Kasumi-1 (cell line): ENCODE measurements at places on chromosomes 1 and 21.

GRCh38 chr1:5901841-5902240 lies 90.4 kb downstream of the NPHP4 start:
- DNase-seq, result no peak

DNA sequence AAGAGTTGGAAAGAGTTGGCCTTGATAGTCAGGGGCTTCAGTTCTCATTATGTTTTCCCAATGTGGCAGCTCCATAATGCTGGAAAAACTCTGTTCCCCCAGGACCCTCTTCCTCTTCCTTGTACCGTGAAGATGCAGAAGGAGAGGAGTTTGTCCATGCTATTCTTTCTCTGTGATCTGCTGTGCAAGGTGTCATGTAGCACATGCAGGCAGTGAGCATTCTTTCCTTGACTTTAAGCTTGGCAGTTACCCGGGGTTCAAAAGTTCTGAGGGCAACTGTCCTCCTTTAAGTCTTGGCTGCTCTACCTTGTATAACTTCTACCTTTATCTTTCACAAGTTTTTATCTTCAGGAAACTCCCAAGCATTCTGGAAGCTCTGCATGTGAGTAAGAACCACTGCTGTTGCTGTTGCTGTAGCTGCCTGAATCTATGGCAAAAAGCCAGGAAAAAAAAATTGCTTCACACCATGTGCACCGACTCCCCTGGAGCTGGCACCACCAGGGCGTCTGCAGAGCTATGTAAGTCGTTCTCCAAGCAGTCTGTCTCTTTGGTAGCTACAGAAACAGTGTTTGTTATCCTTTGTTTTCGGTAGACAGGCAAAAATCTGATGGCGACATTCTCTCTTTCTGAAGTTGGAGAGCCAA lies 42.7 kb upstream of the SLC16A1 start:
- peak; percentile 51 for DNase-seq

DNA sequence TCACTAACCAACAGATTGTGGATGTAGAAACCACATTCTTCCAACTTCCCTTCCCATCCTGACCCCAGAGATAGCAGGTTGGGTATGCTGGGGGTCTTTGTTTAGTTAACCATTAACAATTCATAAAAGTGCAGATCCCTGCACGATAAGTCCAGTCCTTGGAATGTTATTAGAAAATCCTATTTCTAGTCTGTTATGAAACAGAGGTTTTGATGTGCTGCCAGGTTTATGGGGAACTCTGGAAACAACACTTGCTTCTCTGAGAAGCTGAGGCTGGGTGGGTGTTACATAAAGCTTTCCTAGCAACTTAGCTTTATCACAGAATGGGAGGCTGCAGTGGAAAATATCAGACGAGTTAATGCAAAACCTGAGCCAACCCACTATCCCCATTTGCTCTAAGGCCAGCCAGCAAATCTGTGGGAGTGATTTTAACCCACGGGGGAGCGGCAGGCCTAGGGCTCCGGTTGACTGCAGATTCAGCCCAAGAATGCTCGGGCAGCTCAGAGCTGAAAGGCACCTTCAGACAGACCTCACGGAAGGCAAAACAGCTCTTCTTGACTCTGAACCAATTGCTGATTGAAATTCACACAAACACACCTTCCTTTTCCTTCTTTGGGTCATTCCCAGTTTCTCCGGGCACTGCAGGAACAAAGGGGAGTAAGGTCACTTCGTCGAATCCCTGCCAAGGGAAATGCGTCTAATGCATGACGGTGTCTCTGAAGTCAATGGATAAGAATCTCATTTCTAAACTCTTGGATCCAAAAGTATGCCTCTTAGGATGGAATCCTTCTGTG lies 111.7 kb upstream of the IRF2BP2 start:
- DNase-seq, result peak; percentile 31

DNA sequence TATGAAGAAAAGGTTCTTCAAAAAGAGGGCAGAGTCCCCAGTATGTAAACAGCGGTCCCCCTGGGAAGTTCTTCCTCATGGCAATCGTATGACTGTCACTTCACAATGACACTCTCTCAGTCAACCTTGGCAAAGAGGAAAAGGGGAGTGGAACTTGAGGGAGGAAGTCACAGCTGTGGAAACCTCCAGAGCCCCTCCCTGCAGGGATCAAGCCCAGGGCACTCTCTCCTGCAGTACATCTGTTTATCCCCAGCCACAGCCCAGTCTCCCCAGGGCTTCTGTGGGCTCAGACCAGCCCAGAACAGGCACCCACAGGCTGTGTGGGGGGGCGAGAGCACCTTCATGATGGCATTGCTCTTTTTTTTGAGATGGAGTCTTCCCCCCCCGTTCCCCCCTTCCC lies 2.0 kb downstream of the ATP13A2 start:
- DNase-seq, result peak; percentile 83

DNA sequence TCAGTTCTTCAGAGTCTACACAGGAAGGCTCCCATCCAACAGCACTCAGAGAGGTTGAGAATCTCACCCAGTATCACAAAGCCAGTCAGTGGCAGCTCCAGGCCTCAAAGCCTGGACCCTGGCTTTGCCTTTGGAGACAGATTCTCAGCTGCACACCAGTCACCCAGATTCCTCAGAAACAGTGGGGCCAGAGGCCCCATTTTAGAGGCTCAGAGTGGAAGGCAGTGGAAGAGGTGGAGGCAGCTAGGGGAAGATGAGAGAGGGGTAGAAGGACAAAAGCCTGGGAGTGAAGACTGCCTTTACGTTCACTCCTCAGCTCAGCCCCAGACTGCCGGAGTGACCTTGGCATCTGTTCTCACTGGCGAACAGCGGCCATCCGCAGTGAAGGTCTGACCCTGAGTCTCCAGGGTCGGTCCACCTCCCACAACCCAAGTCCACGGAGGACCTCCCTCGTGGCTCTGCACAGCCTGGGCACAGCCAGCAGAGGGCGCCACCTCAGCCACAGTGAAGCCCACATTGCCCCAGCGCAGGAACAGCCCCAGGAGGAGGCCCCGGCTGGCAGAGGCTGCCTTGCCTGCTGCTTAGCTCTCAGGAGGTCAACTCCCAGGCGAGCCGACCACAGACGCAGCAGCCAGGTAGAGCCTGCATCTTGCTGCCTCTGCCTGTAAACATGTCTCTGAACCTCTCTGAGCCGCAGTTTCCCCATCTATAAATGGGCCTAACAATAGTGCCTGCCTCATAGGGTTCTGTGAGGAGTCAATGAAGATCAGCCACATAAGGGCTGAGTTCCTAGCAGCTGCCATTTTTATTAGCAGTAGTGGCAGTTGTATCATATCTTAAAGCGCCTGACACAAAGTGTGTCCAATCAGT lies 5.9 kb upstream of the FNDC5 start:
- peak; percentile 32 for DNase-seq

GRCh38 chr1:26696119-26696653 lies 371 bp downstream of the ARID1A start:
- DNase-seq, result no peak

GRCh38 chr1:153404768-153405167 lies 11.6 kb upstream of the S100A7A start:
- peak; percentile 21 for DNase-seq

- DNase-seq, result no peak
These were observed 250.9 kb upstream of the DAB1 start for GRCh38 chr1:57674801-57675200.

- peak; percentile 22 for DNase-seq
These were observed 61.7 kb downstream of the CASQ2 start for GRCh38 chr1:115706587-115707425.

GRCh38 chr1:40915581-40915980 lies 53.4 kb upstream of the CITED4 start:
- no peak for DNase-seq

- DNase-seq, result peak; percentile 12
These were observed 10.6 kb upstream of the COL6A1 start for GRCh38 chr21:45970674-45971615.

DNA sequence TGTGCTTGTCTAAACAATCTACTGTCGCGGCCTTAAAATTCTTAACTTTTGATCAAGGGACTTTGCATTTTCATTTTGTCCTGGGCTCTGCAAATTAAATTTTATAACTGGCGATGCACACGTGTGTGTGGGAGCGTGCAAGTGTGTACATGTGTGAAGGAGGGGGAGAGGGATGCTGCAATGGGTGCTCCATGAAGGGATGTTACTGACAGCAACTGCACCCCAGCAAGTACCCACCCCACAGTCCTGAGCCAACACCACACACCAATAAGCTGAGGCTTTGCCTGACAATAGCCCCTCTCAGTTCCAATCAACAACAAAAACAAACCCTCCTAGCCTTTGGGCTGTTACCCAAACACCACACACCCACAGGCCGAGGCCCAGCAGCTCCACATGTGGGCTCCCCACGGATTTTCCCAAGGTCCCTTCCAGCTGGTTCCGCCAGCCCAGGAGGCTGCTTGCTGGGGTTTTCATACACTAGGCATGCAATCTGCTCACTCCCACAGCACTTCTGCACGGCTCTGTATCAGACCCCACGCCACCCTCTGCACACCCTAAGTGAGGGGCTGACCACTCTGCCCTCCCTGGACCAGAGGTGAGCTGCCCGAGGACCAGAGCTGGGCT lies 32.8 kb upstream of the IFFO2 start:
- no peak for DNase-seq

DNA sequence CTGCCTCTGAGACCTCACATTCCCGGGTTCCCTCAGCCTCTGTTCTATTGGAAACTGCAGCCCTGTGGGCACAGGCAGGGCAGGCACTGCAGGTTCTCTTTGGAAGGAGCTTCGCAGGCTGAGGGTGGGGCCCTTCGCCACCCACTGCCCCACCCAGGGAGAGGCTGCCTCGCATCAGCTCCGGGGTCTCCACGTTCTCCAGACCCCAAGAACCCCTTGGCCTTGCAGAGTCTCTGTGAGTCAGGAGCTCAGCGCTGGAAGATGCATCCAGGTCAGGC lies 8.6 kb upstream of the C1orf159 start:
- no peak for DNase-seq

DNA sequence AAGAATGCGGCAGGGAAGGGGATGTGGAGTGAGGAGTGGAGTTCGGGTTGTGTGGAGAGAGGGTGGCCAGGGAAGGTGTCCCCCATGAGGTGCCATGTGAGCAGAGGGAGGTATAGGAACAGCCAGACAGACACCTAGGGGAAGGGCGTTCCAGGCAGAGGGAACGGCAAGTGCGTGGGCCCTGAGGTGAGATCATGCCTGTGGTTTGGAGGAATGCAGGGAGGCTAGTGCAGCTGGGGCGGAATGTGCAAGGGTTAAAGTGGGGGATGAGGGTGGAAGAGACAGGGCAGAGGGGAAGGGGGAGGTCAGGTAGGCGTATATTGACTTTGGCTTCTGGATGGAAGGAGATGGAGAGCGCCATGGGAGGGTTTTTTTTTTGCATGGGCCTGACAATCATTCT lies 31.6 kb upstream of the PADI6 start:
- DNase-seq, result no peak

DNA sequence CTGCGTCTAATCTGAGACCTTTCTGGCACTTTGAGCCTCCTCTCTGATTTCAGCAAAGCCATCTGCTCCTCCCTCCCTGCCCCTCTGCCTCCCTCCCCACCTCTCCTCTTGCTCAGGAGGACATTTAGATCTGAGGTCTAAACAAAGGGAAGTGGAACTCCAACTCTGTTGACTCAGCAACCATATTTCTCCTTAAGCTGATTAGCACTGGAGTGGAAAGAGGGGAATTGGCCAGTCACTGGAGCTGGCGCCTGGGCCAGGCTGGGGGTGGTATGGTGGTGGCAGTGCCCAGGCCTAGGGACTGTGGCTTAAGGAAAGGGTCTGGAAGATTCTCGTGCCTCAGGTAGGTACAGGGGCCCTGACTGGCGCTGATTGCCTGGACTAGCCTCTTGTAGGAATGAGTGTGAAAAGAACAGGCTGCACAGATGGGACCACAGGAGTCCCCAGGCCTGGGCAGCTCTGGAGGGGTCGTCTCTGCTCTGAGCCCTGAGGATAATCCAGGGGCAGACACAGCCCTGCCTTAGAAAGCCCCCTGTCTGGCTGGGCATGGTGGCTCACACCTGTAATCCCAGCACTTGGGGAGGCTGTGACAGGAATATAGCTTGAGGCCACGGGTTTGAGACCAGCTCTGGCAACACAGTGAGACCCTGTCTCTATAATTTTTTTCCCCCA lies 11.9 kb downstream of the SH2D2A start:
- DNase-seq, result peak; percentile 12

DNA sequence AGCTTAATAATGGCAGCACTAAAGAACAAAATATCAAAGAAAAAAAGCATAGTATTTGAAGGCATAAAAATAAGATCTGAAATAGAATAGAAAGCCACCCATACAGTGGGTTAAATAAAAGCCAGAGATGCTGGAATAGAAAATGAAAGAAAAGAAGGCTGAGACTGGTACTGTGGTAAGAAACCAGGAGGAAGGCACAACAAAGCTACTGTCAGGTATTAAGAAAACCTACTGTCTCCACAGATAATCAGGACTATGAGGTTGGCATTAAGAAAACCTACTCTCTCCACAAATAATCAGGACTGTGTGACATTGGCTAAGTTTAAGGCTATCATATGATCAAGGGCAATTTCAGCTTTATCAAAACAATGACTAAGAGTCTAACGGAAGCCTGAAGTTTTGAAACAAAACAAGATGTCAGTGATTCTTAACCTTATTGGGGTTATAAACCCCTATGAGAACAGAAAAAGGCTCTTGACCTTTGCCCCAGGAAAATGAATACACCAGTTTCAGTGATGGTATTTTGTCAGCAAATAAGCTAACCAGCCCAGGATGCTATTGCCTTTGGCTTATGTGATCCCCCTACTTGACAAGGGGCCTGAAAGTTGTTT lies 24.4 kb downstream of the MCOLN2 start:
- DNase-seq, result no peak
